ENCODE measurements at places on chromosomes 13 and 19.

DNA sequence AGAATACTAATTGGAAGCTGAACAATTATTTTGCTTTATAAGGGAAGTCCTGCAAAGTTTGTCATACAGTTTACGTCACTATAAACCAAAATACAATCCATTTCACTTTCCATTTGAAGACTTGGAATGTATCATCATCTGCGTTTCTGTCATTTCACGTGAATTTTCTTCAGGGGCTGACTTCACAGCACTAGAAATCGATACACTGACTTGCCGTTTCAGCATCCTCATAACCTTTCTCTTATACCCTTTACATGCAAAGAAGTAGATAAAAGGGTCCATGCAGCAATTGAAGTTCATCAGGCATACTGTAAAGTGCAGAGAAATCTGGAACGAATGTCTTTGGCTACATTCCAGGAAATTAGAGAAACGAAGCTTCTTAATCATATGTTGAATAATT lies 12.2 kb downstream of the GPR183 start:
- no peak for DNase-seq

DNA sequence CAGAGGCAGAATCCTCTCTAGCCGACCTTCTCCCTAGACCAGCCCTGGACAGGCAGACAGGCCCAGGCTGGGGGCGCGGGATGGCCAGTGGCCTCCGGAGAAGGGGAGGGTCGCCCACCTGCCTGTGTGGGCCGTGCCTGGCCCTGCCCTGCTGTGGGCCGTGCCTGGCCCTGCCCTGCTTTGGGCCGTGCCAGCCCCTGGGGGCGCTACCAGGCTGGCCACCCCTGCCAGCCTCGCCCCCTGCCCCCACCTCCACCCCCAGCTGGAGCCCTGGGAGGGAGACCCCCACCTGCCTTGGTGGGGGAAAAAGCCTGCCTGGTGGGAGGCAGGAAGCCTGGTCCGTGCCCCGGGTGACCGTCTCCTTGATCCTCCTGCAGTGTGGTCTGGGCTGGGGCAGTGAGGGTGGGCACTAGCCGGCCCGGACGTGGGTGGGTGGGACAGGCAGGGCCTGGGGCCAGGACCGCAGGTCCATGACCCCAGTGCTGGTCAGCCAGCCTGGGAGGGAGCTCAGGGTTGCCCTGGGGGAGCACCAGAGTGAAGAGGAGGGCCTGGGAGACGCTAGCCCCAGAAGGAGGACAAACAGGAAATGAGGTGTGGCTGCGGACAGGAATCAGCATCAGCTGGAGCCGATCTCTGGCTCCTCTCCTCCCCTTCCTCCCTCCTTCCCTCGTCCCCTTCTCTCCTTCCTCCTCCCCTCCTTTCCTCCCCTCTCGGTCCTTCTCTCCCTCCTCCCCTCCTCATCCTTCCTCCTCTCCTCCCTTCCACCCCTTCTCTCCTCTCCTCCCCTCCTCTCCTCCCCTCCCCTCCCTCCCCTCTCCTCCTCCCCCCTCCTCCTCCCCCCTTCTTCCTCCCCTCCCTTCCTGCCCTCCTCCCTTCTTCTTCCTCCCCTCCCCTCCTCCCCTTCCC lies 5.1 kb upstream of the MKNK2 start:
- no peak for DNase-seq

GRCh38 chr13:114148521-114148855 lies 16.1 kb upstream of the RASA3 start:
- DNase-seq, result no peak

GRCh38 chr19:18128044-18128443 lies 24.9 kb upstream of the PIK3R2 start:
- no peak for DNase-seq

- DNase-seq, result peak; percentile 67
These were observed 4.1 kb downstream of the DAZAP1 start for GRCh38 chr19:1411255-1412191.

GRCh38 chr19:50797781-50798658 lies 7.8 kb downstream of the ACP4 start:
- no peak for DNase-seq

DNA sequence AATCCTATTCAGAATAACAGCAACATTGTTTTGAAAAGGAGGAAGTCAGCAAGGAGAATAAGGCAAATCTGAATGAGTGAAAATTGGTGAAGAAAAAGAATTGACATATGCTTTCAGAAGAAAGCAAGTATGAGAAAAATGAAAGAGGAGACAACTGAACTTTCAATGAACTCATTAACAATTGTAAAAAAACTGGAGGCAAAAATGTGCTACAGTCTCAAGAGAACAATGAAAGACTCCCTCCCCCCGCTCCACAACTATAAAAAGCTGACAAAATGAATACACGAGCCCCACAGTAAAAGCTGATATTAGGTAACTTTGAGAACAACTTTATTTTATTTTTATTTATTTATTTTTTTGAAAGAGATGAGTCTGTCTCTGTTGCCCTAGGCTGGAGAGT lies 373.1 kb downstream of the DIAPH3 start:
- no peak for DNase-seq

GRCh38 chr19:15136234-15136954 lies 29.2 kb downstream of the SYDE1 start:
- DNase-seq, result no peak

DNA sequence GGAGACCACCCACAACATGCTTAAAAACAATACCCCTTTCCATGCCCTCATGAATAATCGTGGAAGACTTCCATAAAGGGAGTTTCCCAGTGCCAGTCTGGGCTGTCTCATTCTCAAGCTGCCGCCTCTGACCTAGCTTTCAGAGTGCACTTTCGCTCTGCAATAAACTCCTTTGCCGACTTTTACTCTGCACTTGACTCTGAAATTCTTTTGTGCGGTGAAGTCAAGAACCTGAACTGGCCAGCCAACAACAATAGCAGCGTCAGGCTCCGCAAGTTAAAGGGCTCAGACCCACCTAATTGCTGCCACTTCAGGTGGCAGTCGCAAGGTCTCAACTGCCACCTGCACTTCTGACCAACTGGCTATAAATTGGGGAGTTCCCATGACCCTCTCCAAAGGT lies 10.3 kb upstream of the LEUTX start:
- DNase-seq, result no peak

- DNase-seq, result no peak
These were observed 3.4 kb upstream of the ZNF333 start for GRCh38 chr19:14686411-14686810.

GRCh38 chr19:55711719-55712118 lies 26.5 kb downstream of the NLRP9 start:
- DNase-seq, result no peak

All from anterior cingulate cortex (tissue), 58 donors.